Thoracic aorta endothelial cell (primary cell): ENCODE measurements at places on chromosomes 1 and 21. TPM values are rescaled to one million over a fixed set of nuclear protein-coding genes. Genes with fewer than 3 reads are reported as not detected.

Gene DPYD
- total RNA-seq: 75.4 and 76.7 TPM in 2 replicates

Gene EDN2
- not detected in 2 replicates for total RNA-seq

Gene RHD
- not detected in 2 replicates for total RNA-seq

Gene ILDR2
- total RNA-seq: 0.14 TPM in 1 of 2 replicates, not detected in the other

Gene SPRR2F
- total RNA-seq: not detected in 2 replicates

Gene GBP5
- 0.29 TPM in 1 of 2 replicates, not detected in the other for total RNA-seq

Gene KIF26B
- under 0.01 and 0.14 TPM in 2 replicates for total RNA-seq

Gene UTS2
- not detected in 2 replicates for total RNA-seq

Gene TMEM79
- 0.93 and 1.1 TPM in 2 replicates for total RNA-seq

Gene TSPEAR
- not detected in 2 replicates for total RNA-seq

Gene CRYZ
- 46.0 and 49.3 TPM in 2 replicates for total RNA-seq

Gene FCRL6
- not detected in 2 replicates for total RNA-seq

Gene SPRR2G
- total RNA-seq: not detected in 2 replicates

Gene ATP1A4
- not detected in 2 replicates for total RNA-seq

Gene RNF186
- not detected in 2 replicates for total RNA-seq

Gene SLC2A1
- total RNA-seq: 58.2 and 58.4 TPM in 2 replicates

Gene TNFRSF18
- not detected in 2 replicates for total RNA-seq

Gene S100A7A
- total RNA-seq: not detected in 2 replicates

Gene EFNA1
- 30.5 and 45.1 TPM in 2 replicates for total RNA-seq

Gene MXRA8
- total RNA-seq: 0.80 and 1.2 TPM in 2 replicates

Gene PTGS2
- total RNA-seq: 12.9 and 61.7 TPM in 2 replicates

Gene PRUNE1
- total RNA-seq: 8.0 and 8.7 TPM in 2 replicates

Gene OLFML2B
- total RNA-seq: 0.29 and 0.40 TPM in 2 replicates

Gene VPS13D
- 46.2 and 48.3 TPM in 2 replicates for total RNA-seq

Gene ATP5PB
- 424 and 484 TPM in 2 replicates for total RNA-seq
